ENCODE measurements at places on chromosomes 3 and 15.

- DNase-seq: peak; percentile 2
Measured at GRCh38 chr3:187798531-187799530, 53.6 kb upstream of the BCL6 start.

DNA sequence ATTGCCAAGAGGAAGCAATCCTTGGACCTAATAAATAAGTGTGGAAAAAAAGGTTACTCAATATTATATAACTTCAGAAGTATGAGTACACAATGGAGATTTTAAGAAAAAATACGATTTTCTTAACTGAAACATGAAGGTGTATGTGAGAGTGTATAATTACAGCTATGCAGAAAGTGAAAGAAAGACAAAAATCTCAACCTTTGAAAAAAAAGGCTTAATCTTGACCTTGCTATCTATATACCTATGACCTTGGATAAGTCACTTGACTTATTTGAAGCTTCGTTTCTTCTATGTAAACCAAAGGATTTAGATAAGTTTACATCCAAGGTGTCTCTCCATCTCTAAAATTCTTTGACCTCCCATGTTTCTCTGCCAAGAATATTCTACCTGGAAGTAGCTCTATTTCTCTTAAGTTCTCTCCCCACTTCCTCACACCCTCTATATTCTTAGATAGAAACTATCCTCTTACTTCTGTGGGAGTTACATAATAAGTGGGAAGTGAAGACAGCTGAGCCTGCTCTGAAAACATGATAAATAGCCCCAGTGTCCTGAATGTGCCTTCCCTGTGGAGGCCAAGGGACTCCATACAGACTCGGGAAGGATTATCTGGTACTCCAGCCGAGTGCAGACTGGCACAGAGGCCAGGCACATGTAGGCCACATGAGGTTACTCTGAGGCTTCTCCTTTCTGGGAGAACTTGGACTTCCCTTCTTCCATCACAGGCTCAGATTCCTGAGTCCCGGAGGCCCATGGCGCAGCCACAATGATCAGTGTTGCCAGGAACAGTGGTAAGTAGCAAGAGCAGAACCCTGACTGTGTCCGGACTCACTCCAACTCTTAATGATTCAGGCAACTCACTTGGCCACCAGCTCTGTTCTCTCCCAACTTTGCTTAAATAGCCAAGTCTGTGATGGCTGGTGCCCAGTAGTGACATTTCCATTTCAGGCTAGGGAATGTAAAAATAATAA, 166.8 kb upstream of the COL8A1 start:
- DNase-seq: no peak

GRCh38 chr3:113234688-113235260, 23.4 kb downstream of the BOC start:
- no peak for DNase-seq

GRCh38 chr15:58139989-58140522, 1.9 kb downstream of the AQP9 start:
- no peak for DNase-seq

- no peak for DNase-seq
Measured at GRCh38 chr15:75823860-75824613, 19.2 kb upstream of the UBE2Q2 start.

- DNase-seq: no peak
Measured at GRCh38 chr15:61099020-61099810, 129.9 kb downstream of the RORA start.

DNA sequence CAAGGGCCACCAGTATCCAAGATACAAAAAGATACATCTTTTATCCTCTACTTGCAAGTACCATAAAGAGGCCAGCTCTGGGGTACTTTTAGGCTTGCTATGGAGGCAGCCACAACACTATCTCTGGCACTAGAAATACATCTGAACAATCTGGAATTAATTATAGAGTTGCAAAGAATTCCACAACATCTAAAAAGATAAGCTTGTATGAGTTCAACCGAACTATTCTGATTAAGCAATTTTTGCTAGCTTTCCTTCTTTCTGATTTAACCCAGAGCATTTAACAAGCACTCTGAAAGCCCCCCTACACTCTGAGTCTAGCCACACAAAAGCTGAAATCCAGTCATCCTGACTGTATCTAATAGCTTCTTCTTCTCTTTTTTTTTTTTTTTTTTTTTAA, 95.4 kb downstream of the FRMD5 start:
- DNase-seq: no peak

DNA sequence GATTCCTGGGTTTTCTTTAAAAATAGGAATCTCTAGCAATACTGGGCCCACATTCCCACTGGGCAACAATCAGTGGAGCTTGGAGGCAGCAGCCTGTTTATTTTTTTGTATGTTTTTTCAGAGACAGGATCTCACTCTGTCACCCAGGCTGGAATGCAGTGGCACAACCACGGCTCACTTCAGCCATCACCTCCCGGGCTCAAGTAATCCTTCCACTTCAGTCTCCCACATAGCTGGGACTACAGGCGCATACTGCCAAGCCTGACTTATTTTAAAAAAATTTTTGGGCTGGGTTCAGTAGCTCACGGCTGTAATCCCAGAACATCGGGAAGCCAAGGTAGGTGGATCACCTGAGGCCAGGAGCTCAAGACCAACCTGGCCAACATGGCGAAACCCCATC, 29.1 kb upstream of the GNB5 start:
- no peak for DNase-seq

DNA sequence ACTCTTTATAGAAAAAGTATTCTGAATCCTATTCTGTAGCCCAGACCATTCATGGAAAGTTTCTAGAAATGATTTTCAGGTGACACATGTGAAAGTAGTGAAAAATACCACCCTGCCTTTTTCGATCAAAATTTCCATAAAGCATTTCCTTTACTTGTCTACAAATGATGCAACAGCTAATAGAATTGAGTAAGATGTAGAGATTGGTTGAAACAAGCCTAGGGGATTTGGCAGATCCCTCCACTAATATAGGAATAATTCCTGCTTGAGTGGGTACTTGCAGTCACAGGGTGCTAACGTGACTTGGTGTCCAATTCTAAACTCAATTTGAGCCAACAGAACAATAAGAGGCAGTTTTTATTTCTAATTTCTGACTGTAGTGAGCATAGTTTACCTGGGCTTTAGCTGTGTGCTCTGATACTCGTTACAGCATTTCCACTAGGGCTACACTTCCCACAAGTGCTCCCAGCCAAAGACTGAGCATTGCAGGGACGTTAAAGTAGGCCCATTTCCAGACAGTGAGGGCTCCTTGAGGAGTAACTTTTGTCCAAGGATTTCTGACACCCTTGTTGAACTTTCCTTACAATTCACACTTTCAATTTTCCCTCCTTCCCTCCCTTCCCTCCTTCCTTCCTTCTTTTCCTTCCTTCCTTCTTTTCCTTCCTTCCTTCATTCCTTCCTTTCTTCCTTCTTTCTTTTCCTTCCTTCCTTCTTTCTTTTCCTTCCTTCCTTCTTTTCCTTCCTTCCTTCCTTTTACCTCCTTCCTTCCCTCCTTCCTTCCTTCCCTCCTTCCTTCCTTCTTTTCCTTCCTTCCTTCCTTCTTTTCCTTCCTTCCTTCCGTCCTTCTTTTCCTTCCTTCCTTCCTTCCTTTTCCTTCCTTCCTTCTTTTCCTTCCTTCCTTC, 53.9 kb upstream of the TP63 start:
- DNase-seq: no peak

- peak; percentile 88 for DNase-seq
Measured at GRCh38 chr3:102078854-102079808, 229.8 kb downstream of the NFKBIZ start.

DNA sequence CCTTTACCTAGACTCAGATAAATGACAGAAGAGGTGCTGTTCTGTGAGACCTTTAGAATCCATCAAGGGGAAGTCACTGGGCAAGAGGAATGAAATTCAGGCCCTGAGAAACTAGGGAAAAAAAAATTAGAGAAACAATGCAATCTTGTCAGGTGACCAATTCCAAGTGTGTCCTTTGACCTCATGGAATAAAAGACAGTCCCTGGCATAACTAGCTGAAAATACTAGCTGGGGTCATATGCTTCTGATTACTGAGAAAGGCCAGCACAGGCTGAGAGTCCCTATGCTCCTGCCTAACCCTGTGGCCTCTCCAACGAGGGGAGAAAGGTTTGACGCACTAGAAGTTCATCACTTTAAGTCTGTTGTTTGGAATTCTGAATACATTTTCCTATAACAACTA, 167.3 kb downstream of the XXYLT1 start:
- DNase-seq: no peak

DNA sequence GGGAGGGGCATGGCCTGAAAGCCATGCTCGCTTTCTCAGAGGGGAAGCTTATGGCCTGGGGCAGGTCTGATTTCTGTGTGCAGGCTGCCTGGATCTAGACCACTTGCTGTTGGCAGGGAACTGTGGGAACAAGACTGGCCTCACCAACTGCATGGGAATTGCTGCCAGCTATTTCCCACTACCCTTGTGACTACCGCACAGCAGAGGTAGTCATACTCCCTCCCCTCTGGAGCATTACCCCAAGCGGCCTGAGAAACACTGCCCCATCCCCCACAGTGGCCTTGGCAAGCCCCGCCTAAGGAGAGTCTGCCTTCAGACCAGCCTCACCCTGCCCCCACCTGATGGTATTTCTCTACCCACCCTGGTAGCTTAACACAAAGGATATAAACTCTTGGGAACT, 199.4 kb upstream of the CADM2 start:
- no peak for DNase-seq

GRCh38 chr3:102936511-102937045, 501.8 kb downstream of the ZPLD1 start:
- no peak for DNase-seq

- no peak for DNase-seq
Measured at GRCh38 chr15:41104234-41104633, 11.8 kb downstream of the INO80 start.

DNA sequence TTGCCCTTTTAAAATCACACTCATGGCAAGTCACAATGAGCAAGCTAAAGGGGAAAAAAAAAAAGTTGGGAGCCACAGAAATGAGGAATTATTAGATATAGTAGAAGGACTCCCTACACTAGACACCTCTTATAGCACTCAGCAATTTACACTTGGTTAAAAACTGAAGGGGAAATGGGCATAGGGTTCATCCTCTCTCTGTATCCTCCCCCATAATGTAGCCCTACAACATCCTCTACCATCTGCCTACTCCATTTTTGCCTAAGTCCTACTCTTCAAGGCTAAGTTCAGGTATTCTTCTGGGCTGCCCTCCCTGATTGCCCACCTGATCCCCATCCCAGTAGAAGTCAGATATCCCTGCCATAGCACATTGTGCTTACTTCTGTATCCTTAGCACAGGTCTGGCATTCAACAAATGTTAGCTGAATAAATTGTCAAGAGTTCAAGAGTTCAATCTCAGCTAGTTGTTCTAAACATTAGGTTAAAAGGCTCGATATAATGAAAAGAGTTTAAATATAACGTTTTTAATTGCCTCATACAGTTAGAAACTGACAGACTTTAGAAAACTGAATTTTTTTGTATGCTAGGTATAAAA, 14.5 kb downstream of the SETD2 start:
- DNase-seq: no peak

- peak; percentile 38 for DNase-seq
Measured at GRCh38 chr3:64022451-64023186, 675 bp downstream of the PSMD6 start.

GRCh38 chr3:47082519-47082918, 81.4 kb downstream of the SETD2 start:
- DNase-seq: peak; percentile 46

DNA sequence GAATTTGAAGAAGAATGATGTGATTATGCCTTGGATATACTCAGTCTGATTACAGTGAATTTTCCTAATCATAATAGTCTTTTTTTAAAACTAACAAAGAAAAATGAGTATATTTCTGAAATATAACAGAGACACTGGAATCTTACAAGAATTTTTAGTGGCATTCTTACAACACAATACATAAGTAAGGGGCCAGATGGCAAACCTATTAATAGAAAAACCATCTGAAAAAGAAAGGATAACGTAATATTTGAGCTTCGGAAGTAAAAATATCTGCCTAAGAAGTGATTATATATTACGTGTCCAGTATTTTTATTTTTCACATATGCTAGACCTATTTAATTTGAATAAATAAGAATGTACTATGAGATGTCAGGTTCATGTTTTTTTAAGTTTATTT, 452.8 kb downstream of the NAALADL2 start:
- DNase-seq: no peak

GRCh38 chr3:63976161-63976871, 47.0 kb downstream of the PSMD6 start:
- DNase-seq: peak; percentile 56

DNA sequence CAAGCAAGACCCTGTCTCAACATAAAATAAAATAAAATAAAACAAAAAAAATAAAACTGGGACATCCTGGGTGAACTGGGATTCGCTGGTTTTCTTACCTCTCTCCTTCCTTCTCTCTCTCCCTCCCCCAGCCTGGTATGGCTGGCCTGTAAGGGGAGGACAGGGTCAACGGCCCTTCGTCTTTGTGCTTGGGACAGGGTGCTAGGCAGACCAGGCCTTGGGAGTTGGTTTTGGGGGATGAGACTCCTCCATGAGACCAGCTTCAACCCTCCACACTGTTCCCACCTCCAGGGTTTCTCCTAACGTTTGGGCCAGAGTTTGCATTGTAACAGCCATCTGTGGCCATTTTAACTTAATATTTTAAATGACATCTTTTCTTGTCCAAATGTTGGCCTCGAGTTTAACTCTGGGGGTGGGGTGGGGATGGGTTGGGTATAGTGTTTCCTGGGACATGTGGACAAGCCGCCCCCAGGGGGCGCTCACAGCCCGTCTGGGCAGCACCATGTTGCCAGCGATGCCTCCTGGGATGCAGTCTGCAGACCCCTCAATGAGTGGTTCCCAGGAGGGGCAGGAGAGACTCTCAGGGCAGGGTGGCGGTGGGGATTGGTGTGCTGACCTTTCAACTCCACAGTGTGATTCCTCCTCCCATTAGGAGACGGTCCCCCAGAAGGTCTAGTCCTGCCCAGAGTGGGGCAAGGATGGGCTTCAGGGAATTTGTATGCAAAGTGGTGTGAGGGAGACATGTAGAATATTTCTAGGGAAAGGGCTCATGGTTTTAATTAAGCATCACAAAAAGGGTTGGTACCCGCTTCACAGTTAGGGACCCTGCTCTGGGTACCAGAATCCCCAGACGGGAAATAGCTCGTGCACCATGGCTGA, 37.7 kb upstream of the LCTL start:
- DNase-seq: peak; percentile 80

DNA sequence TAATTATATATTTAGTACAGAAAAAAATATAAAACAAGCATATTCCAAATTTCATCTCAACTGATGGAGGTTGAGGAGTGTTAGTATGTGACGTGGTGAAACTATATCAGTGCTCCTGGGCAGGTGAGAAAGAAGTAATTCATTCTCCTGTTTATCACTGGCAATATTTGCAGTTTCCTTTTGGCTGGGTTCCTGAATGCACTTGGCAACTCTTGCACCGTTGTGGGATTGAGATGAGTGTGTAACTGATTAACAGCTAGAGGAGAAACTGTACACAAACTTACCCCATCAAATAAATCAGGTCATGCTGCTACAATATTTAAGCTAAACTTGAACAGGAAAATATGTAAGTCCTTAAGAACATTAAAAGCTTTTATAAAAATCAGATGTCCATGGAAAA, 2.1 kb upstream of the ATP13A4 start:
- DNase-seq: no peak

GRCh38 chr3:56115199-56115598, 353.1 kb downstream of the ERC2 start:
- no peak for DNase-seq

- DNase-seq: no peak
Measured at GRCh38 chr15:68346979-68347378, 69.4 kb downstream of the FEM1B start.

GRCh38 chr15:96735632-96736240, 405.2 kb downstream of the NR2F2 start:
- DNase-seq: peak; percentile 59

GRCh38 chr3:5690904-5691532, 503.5 kb downstream of the EDEM1 start:
- DNase-seq: no peak
